ENCODE measurements at places on chromosomes 5 and 9. TPM values are rescaled to one million over a fixed set of nuclear protein-coding genes. Genes with fewer than 3 reads are reported as not detected.

DNA sequence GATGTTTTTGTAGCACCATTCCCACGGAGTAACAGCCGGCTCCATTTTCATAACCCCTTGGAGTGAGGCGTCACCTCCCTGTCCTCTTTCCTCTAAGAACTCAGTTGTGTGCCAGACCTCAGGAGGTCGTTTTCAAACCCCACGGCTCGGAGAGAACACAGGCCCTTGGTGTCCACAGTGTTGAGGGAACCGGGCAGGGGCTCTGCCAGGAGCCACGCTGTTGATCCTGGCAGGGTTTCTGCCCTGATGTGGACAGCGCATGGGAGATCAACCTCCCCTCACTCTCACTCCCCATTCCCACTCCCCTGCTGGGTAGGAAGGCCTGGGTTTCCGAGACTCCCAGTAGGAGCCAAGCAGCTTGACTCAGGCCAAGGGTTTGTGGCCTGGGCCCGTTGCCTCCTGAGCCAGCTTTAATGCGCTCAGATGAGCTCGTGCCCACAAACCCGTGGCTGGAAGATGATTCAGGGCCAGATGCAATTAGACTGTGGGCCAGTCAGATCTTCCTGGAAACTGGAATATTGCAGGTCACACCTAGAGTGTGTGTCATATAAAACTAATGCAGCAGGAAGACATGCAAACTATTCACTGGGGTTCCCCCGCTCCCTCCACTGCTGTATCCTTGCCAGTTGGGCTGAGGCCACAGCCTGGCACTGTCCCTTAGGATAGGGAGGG is 133.4 kb downstream of the SLC12A2 start:
- no peak for DNase-seq

CYSRT1 gene
- 0.25 TPM for total RNA-seq

SAXO1 gene
- total RNA-seq, result under 0.01 TPM

S1PR3 gene
- 4.5 TPM for total RNA-seq

NKD2 gene
- total RNA-seq, result 1.3 TPM
